Activated T-cell treated with anti-CD3 and anti-CD28 coated beads for 24 hours (primary cell): ENCODE measurements at places on chromosomes 11 and 22.

- DNase-seq, result no peak
These were observed 44.7 kb upstream of the CAPRIN1 start for GRCh38 chr11:34006876-34007275.

DNA sequence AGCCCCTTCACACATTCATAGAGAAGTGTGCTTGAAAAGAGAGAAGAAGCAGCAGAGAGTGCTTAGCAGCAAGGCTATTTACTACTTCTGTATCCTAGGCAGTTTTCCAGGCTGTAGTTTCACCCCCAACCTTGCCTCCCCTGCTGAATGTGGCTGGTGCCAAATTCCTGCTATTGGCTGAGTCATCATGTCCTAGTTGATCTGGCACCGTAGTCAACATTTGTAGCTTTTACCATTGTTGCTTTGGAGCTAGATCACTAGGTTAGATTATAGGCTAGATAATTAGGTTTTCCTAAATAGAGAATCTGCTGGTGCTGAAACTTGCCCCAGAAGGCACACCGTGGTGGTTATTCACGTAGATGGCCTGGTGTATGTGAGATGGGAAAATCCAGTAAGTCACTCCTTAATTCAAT is 32.7 kb downstream of the ARHGAP42 start:
- no peak for DNase-seq

GRCh38 chr11:28727254-28727653 is 619.1 kb downstream of the METTL15 start:
- no peak for DNase-seq

GRCh38 chr11:11604370-11604990 is 17.3 kb downstream of the GALNT18 start:
- DNase-seq, result no peak

DNA sequence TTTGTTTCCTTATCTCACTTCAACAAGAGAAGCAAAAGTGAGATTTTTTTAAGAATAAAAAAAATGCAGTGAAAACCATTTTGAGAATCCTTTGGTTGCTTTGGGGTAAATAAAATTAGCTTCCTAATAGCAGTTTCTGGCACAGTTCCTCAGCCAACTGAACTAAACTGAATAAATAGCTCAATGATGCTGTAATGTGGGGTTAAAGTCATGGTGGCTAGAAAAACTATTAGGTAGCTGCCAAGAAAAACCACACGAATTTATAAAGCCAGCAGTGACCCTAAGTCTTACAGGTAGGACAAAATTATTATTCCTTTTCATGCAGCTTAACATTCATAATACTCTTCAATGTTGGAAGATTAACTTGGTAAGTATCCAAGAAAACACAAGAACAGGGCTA is 142.4 kb downstream of the APIP start:
- DNase-seq, result no peak

- no peak for DNase-seq
These were observed 5.2 kb downstream of the SIK3 start for GRCh38 chr11:117092951-117093590.

DNA sequence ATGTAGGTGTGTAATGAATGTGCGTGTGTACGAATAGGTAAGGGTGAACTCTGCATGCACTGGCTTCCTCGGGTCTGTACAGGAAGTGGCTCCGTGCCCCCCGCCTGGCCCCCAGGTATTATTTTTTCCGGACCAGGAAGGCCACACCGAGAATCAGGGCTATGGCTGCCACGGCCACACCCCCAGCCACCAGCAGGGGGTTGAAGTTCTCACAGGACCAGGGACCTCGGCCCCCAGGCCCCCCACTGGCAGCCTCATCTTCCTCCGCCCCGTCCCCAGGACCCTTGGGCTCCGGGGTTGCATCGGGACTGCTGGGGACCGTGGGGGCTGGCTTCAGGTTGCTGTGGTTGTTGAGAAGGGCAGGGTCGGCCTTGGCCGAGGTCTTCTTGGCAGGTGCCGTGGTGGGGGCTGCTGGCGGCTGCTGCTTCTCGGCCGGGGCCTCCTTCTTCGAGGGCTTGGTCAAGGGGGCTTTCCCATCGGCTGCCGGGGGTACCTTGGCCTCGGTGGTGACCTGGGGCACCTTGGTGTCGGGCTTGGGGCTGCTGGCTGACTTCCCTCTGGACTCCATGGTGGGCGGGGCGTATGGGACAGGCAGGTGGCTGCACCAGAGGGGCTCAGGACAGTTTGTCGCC is 1.8 kb downstream of the CEND1 start:
- no peak for DNase-seq

- DNase-seq, result no peak
These were observed 10.6 kb downstream of the REXO2 start for GRCh38 chr11:114449845-114450244.

DNA sequence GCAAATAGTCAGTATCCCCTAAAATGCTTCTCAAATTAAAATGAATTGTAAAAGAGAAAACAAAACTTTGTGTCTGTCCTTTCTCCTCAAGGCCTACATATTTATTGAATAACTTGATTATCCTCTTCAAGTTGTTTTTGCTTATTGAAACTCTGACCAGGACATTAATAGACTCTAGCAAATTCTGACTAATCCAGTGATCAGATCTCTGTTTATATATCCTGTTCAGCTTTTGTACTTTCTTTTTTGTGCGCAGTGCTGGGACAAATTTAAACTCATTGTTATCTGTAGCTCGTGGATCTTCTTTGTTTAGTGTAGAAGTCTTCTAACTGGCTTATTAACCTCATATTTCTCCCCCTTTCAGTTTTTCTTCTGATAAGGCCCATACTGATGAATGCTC is 139.9 kb upstream of the SORL1-AS1 start:
- no peak for DNase-seq

GRCh38 chr11:113615773-113616172 is 90.3 kb downstream of the TMPRSS5 start:
- no peak for DNase-seq

DNA sequence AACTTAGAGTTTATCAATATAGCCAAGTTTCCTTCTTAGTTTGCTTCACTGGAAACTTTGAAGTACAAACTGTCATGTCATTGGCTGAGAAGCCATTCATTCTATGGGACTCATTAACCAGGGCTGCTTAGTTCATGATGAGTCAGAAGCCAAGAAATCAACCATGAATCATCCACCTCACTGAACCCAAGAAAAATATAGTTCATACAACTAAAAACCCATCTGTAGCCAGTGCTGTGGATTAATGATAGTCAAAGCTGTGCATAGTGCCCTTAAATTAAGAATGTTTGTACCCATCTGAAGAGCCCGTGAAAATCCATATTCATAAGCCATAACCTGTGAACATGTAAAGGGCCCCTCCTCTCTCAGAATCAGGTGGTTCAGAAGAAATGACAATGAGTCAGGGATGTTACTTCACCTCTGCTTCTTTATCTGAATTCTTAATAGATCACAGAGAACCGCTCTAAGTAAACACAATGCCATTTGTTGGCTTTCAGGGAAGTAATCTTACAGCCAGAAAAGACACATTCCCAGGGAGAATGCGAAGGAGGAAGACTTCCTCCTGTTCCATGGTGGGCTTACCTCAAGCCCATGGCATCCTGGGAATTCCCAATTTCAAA is 25.4 kb downstream of the MMP20 start:
- peak; percentile 19 for DNase-seq

GRCh38 chr22:49946612-49947295 is 13.8 kb upstream of the PIM3 start:
- DNase-seq, result no peak

DNA sequence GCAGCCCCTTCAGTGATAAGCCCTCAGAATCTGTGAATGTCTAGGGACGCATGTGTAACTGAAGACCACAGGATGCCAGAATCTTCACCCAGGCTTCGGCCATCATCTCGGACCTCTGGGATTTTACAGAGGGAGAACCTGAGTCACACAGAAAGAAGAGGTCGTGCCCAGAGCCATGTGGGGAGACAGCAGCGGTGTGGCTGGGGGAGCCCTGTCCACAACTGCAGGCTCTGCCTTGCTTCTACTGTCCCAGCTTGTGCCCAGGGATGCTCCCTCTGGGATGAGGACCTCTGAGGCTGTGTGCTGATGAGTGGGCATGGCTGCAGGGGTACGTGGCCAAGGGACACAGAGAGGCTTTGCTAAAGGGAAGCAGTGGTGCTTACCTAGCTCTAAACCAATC is 582.0 kb downstream of the TBC1D22A start:
- no peak for DNase-seq

DNA sequence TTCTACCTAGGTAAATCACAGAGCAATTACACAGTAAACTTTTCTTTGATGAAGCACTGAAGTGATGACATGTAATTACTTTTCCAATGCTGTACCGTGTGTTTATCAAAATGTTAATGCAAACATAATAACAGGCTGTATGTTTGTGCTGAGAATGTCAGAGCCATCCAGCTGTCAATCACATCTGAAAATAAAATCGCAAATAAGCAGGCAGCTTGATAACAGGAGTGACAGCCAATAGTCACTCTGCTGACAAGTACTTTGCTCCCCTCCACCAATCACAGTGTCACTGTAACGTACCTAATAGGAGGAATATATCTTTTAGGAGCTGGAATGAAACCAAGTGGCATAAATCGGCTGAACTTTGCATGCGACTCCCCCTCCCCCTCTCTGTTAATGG is 119.7 kb downstream of the KIRREL3 start:
- DNase-seq, result no peak

DNA sequence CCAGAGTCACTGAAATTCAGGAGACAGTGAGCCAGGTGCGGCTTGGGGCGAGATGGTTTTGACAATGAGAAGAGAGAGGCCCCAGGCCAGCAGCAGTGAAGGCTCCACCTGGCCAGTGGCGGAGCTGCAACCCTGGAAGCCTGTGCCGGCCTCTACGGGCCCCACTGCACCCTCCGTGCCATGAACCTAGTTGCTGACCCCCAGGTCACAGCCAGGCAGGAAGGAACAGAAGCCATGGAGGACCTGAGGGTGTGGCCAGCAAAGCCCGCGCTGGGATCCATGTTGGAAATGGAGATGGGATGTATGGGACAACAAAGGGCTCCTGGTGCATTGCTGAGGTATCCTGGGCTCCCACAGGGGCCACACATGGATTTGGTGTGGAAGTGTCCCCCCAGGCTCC is 1528.5 kb downstream of the BRD1 start:
- DNase-seq, result no peak

DNA sequence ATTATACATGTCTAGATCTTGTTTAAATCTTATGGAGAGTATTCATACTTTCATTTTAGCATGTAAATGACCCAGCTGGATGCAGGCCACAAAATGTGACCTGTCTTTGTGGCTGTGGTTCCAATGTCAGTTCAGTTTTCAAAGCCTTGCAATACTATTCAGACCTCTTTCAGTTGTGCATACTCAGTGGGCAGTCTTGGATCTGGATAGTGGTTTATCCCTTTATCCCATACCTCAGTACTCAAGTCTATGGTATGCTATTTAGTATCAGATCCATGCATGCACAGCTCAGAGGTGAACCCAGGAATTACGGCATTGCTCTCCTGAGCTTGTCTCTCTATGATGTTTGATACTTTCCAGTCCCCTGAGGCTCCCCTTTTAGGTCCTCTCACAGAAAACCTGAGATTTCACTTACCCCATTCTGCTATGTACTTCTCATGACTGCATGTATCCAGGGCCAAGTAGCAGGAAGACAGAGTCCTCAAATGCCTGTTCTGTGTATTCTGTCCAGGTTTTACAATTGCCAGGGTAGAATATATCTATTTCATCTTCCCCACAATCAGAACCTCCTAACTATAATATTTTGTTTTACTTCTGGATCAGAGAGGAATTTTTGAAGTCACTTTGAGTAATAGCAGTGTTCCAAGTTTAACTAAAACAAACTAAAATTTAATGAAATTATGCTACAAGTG is 6.9 kb upstream of the P4HA3 start:
- DNase-seq, result no peak

DNA sequence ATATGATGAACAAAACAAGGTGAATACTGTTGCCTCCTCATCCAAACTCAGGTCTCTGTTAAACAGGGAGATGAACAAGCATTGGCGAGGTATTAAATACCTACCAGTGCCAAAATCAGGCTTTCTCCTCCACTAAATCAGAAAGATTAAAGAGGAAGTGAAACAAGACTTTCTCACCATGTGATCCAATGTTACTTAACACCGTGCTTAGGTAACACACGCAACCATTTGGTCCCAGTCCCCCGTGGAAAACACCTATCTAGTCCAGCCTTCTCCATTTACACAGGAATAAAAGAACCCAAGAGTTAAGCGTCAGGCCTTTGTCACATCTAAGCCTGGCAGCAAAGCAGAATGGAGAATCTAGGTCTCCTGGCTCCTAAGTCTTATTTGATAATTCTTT is 34.5 kb downstream of the TENM4 start:
- DNase-seq, result no peak

DNA sequence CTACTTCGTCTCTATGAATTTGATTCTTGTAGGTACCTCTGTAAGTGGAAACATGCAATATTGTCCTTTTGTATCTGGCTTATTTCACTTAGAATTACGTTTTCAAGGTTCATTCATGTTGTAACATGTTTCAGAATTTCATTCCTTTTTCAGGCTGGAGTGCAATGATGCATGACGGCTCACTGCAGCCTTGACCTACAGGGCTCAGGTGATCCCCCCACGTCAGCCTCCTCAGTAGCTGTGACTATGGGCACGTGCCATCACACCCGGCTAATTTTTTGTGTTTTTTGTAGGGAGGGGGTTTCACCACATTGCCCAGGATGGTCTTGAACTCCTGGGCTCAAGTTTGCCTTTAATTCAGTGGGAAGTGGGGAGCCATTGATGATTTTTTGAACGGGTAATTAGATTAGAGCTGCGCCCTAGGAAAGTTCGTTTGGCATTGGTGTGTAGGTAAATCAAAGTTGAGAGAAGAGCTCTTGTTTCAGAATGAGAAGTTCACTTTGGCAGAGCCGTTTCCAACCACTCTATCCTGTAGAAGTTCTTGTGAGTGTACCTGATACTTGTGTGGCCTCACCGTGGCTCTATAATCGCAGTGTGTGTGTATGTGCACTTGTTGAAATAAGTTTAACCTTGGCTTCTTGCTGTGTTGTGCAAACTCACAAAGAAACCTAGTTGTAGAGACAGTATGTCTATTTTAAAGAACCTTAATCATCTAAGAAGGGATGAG is 115.9 kb downstream of the NAV2 start:
- DNase-seq, result no peak

- DNase-seq, result no peak
These were observed 99.6 kb upstream of the SPON1 start for GRCh38 chr11:13862845-13863392.

- no peak for DNase-seq
These were observed 156.5 kb downstream of the FCHSD2 start for GRCh38 chr11:72985645-72986044.

GRCh38 chr11:61769169-61769920 is 16.9 kb downstream of the MYRF start:
- DNase-seq, result no peak

- DNase-seq, result no peak
These were observed 18.4 kb downstream of the TSPAN4 start for GRCh38 chr11:861105-861479.

GRCh38 chr11:115325523-115325922 is 178.7 kb downstream of the CADM1 start:
- no peak for DNase-seq

GRCh38 chr22:19492504-19493174 is 12.9 kb downstream of the CDC45 start:
- no peak for DNase-seq

GRCh38 chr11:13109616-13110015 is 100.5 kb downstream of the RASSF10 start:
- DNase-seq, result no peak

- DNase-seq, result no peak
These were observed 73.8 kb downstream of the STIM1 start for GRCh38 chr11:3929232-3929631.
